GOT3 (cell line): ENCODE measurements at places on chromosomes 3 and 15.

DNA sequence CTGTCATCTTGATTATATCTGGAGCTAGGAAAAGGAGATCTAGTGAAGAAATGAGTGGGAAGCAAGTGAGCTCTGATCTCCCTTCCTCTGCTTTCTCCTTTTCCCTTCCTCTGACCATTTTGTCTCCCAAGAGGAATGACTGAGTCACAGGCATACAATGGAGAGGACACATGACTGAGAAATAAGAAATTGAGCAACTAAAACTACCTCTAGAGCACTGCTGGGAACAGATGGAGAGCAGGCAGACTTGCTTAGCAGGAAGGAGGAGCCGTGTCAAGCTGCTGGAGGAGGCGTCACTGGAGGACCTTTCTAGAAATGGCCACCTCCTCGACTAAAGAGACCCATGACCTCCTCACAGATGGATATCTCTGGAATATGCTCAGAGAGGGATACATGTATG is 66.9 kb upstream of the MYO5C start:
- DNase-seq, result no peak

GRCh38 chr15:92394309-92395097 is 822 bp downstream of the ST8SIA2 start:
- DNase-seq, result no peak

DNA sequence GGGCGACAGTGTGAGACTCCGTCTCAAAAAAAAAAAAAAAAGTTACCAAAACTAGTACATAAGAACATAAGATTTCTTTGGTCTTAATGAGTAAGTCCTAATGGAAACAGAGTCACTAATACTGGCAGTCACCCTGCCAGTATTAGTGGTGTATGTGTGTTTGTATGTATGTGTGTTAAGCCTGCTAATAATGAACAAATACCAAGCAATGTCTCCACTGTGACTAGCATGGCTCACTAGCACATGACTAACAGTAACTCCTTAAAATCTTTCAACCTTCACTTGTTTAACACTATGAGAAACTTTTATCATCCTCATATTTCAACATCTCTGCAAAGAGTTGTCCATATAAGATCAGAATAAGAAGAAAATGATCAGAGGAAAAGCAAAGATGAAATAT is 231.0 kb upstream of the ATP11B start:
- DNase-seq, result no peak

- no peak for DNase-seq
These were observed 9.9 kb upstream of the RPL29 start for GRCh38 chr3:52005571-52005986.

- no peak for DNase-seq
These were observed 93.8 kb upstream of the RASGRP1 start for GRCh38 chr15:38658431-38658830.

DNA sequence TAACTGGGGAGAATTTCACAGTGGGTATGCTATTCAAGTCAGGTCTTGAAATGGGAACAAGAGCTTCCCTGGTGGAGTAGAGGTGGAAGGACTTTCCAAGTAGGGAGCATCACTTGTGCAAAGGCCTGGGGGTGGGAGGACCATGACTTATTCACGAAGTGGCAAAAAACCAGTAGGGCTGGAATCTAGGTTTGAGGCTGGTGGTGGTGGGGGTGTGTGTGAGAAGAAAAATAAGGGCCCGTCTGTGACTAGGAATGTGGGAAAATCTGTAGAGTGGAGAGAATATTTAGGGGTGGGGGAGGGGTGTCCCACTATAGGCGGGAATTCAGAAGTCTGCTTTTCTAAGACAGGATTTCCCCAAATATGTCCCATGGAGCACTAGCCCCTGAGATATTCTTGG is 271.9 kb upstream of the TBL1XR1 start:
- DNase-seq, result no peak

GRCh38 chr15:54815556-54815955 is 381.2 kb downstream of the RSL24D1 start:
- DNase-seq, result no peak

DNA sequence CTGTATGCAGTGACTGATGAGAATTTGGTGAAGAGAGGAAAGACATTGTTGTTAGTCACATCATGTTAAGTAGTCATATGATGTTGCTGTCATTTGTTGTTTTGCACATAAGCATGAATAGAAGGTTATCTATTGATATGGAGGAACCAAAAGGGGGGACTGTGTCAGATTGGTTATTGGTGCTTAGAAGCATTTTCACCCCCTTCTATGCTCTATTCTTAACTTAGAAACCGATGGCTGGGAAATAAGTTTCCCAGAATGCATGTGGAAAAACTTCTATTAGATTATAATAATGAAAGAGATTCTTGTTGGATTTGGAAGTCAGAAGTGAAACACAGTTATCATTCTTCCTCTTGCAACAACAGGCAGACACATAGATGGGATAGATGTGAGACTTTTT is 33.2 kb upstream of the CADM2 start:
- no peak for DNase-seq

- DNase-seq, result no peak
These were observed 35.4 kb upstream of the CORO2B start for GRCh38 chr15:68543165-68544008.

GRCh38 chr3:121595765-121596406 is 2.7 kb downstream of the FBXO40 start:
- no peak for DNase-seq

- no peak for DNase-seq
These were observed 177.2 kb downstream of the TP63 start for GRCh38 chr3:189808246-189809007.

DNA sequence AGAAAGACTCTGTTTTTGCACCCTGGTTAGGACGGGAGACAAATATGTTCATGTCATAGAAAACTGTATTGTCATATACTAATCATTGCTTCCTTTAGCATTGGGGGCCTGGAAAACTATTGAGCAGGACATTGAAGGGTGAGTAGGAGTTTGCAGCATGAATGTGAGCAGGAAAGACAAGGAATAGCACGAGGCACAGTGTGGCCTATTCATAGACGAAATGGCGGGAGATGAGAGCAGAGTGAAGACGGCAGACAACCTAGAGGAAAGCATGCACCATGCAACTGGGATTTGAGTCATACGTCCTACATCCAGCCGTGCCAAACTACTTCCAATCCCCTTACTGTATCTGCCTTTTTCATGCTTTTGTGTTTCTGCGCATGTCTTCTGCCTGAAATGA is 508.1 kb downstream of the NTRK3 start:
- no peak for DNase-seq

DNA sequence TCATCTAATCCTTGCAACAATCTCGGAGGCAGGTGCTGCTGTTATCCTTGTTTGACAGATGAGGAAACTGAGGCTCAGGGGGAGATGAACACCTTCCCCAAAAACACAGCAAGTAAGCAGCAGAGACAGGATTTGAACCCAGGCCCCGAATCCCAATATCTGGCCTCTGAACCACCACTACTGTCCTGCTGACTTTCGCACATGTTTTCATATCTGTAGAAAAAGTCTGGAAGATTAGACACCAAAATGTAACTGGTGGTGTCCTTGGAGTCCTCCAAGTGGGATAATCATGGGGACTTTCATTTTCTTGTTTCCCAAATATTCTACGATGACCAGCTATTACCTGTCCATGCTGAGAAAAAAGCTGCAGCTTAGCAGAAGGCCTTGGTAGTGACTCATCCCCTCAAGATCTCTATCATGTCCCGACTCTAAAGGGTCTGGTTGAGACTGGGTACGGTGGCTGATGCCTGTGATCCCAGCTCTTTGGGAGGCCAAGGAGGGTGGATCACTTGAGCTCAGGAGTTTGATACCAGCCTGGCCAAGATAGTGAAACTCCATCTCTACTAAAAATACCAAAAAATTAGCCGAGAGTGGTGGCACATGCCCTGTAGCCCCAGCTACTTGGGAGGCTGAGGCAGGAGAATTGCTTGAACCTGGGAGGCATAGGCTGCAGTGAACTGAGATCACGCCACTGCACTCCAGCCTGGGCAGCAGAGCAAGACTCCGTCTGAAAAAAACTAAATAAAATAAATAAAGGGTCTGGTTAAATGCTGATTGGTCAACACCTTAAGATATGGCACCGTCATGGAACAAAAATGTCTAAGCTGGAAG is 8.6 kb downstream of the IRAK2 start:
- DNase-seq, result no peak

DNA sequence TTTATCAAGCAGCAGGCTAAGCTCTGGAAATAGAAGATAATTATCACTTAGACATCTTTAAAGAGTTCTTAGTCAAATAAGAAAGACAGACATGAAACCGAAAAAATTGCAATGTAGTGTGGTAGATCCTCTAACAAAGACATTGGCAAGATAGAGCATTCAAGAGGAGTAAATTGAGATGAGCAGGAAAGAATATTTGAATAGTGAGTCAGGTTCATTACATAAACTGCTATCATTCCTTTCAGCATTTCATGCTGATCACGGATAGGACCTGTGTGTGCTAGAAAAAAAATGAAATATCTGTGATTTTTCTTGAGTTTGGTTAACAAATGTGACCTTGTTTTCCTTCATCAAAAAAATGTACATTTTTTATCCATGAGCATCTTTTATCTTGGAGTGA is 460.9 kb downstream of the OTOL1 start:
- no peak for DNase-seq

GRCh38 chr3:132723024-132723950 is 1.1 kb upstream of the NPHP3 start:
- DNase-seq, result no peak

DNA sequence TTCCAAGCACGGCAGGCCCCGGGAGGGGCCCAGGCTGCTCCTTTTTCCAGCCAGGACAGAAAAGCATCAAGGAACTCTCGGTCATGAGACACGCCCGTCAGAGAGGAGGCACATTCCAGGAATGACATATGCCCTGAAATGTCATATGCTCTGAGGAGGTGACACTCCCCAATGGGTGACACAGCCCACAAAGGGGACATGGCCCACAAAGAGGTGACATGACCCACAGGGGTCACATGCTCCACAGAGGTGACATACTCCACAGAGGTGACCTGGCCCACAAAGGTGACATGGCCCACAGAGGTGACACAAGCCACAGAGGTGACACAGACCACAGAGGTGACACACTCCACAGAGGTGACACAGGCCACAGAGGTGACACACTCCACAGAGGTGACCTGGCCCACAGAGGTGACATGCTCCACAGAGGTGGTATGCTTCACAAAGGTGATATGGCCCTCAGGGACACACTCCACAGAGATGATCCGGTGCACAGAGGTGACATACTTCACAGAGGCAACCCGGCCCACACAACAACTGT is 79.2 kb downstream of the ABHD5 start:
- DNase-seq, result no peak

GRCh38 chr15:66832664-66833063 is 130.6 kb downstream of the SMAD6 start:
- no peak for DNase-seq

DNA sequence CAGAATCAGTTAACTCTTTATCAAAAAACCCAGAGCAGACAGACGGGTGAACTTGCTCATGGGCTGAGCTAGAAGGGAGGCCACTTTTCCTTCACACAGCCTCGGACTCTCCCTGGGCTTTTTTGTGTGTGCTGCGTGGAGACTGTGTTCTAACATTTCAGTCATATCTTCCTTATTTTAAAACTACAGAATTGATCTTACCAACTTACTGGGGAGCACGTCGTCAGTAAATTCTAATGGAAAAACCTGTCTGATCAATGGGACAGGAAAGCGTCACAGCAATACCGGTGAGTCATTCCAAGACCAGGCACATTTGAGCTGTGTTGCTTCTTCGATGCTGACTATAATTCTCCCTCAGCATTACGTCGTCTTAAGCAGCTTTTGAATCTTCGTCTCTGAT is 145.1 kb downstream of the LPP start:
- no peak for DNase-seq

DNA sequence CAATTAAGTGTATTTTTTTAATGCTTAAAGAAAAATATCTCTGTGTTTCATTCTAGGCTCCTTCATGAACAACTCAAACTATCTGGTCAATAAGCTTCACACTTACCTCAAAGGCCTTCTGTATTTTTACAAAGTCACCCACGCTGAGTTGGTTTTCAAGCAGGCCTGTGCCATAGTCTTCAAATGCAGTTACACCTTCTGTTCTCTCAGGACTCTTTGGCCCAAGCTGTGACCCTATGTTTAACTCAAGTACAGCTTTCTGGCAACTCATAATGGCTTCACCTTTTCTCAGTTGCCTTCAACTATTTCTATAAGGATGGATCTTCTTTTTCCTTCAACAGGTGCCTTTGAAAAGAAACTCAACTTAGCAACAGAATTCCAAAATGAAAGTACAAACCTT is 587 bp downstream of the WDR49 start:
- DNase-seq, result no peak

- DNase-seq, result no peak
These were observed 2.3 kb upstream of the EIF2AK4 start for GRCh38 chr15:39931615-39932014.

DNA sequence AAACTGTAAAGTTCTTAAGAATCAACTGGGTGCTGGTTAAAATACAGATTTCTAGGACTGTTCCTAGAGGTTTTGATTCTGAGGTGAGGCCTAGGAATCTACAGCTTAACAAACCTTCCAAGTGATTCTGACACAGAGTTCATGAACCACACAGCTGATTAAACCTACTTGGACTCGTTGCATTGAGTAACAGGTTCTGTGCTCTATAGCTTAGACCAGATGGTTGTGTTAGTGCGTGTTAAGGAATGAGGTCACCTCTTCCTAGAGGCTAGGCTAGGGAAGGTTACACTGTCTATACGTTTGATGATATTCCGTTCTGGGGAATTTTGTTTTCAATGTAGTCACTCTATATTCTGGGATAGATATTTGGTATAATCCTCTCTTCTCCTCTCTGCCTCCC is 21.9 kb downstream of the EID1 start:
- DNase-seq, result no peak

- DNase-seq, result no peak
These were observed 24.5 kb downstream of the MEGF11 start for GRCh38 chr15:66228807-66229735.

GRCh38 chr3:196546537-196546936 is 21.8 kb downstream of the WDR53 start:
- DNase-seq, result no peak

DNA sequence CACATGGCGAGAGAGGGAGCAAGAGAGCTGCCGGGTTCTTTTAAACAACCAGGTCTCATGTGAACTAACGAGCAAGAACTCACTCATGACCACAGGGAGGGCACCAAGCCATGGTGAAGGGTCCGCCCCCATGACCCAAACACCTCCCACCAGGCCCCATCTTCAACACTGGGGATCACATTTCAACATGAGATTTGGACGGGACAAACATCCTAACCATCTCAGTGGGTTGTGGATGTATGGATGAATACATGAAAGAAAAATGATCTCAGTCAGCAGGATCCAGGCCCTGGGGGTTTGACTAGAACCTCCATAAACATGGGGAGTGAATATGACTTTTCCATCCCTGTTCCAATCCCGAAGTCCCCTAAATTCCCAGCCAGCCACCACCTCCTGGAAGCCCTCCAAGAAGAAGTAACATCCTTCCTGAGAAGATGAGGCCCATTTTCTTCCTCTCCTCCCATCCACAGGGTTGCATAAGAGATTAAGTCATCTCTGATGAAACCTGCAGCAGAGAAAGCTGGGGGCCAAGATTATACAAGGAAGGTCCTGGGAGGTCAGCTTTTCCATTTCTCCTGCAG is 9.5 kb downstream of the CAV3 start:
- DNase-seq, result no peak

- no peak for DNase-seq
These were observed 41.2 kb downstream of the CEP63 start for GRCh38 chr3:134527037-134527436.
